Jurkat, Clone E6-1 (cell line): ENCODE measurements at places on chromosomes 3 and 15.

GRCh38 chr3:115141033-115141757 lies 5.9 kb downstream of the ZBTB20 start:
- no peak for DNase-seq

DNA sequence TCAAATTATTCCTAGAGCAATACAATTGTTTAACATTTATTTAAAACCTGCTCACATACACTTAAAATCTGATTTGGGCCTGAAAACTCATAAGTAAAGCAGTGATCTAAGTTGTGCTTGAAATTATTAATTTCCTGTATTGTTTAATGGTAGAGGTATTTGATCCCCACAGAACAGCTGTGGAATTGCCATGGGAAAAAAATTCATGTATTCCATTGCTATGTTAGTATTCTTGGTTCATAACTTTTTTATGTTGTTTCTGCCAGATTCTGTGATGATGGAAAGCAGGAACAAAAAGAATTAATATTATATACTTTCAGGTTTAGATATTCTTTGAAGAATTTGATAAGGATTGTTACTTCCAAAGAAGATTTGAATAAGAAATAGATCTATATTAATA lies 831.5 kb upstream of the NR2F2 start:
- DNase-seq = no peak

DNA sequence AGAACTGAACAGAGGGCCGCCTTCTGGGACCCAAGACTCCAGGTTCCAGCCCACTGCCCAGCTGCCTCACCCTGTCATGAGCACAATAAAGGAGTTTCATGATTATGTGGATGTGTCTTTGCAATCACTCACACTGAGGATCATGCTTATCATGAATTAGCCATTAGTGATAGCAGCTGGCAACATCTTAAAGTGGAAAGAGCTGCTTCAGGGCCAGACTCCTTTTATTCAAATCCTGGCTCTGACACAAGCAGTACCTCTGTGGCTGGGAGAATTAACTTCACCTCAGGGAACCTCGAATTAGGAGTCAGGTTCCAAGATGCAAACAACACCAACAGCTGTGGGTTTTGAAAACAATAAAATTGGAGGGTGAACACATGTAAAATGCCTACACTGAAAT lies 6.6 kb upstream of the SCAP start:
- no peak for DNase-seq

DNA sequence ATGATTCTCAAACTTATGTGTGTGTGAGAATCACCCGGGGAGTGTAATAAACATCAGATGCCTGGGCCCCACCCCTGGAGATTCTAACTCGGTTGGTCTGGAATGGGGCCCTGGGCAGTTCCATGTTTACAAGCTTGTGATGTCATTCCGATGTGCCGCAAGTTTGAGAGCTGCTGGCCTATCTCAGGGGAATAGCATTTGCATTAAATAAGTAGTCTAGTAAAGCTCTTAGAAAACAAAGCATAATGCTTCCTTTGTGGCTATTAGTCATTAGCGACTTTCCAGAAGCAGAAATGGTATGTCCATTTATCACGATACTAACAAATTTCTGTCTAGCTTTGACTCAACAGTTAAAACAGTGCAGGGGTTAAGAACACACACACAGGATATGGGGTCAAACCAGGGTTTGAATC lies 20.9 kb downstream of the PGBD4 start:
- no peak for DNase-seq

GRCh38 chr15:57228395-57228794 lies 147.9 kb upstream of the CGNL1 start:
- no peak for DNase-seq

DNA sequence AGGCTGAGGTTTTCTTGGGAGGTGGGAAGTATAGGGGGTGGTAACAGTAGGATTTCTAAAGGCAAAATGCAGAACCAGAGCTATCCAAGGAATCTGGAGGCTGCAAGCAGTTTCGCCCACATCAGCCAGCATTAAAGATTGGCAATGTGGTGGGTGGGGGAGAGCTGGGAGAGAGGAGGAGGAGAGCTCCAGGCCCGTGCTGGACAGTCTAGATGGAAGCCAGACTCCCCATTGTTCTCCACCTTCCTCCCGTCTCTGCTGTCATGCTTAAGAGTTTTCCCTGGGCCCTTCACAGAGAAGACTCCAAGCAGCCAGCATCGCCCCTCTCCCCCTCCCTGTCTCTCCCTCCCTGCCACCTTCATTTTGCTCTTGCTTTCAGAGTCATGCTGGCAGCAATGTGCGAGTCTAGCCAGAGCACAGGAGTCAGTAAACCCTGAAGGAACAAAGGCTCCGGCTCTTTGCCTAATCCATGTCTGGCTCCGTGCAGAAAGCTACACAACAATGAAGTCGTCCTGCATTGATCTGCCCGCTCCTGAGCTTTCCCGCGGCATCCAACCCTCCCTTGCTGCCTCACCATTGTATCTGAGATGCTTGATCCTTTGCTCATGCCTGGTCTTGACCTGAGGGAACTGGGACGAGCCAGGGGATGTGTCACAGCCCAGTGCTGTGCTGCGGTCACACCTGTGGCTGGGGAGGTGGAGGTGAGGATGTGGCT lies 282.9 kb downstream of the NTRK3 start:
- no peak for DNase-seq

GRCh38 chr3:100898681-100899080 lies 94.5 kb downstream of the ABI3BP start:
- no peak for DNase-seq

GRCh38 chr3:129184396-129184657 lies 631 bp upstream of the CNBP start:
- DNase-seq = no peak

DNA sequence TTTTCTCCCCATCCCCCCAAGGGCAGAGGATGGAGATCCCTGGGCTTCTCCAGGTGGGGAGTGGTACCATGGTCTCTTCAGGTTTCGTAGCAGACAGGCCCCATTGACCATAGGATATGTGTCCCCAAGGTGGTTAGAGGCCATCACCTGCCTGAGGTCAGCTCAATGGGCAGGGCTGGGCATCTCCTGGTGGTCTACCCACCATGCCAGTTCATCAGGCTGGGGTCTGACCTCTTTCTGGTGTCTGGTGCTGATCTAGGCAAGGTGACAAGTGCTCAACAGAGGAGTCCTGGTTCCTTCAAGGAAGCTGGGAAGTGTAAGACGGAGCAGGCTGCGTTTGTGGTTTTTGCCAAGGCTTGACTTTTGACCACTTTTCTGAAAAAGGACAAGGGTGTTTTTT lies 71.4 kb downstream of the SMAD3 start:
- no peak for DNase-seq

- DNase-seq = no peak
Observed at GRCh38 chr15:73786538-73786937, 33.4 kb upstream of the INSYN1 start.

DNA sequence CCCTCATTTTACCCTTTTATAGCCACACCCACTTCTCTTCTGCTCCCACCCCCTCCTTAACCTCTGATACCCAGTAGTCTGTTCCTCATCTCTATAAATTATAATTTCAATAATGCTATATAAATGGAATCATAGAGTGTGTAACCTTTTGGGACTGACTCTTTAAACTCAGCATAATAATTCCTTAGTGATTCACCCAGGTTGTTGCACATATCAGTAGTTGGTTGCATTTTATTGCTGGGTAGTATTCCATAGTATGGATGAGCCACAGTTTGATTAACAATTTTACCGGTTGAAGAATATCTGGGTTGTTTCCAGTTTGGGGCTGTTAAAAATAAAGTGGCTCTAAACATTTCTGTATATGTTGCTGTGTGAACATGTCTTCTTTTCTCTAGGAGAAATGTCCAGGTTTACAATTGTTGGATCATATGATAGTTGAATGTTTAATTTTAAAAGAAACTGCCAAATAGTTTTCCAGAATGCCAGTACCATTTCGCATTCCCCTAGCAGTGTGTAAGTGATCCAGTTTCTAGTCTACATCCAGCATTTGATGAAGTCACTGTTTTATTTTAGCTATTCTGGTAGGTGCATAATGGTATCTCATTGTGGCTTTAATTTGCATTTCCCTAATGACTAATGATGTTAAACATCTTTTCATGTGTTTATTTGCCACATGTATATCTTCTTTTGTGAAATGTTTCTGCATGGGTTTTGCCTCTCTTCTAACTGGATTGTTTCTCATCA lies 68.5 kb downstream of the VPS8 start:
- no peak for DNase-seq

- DNase-seq = no peak
Observed at GRCh38 chr3:65142456-65142855, 454.7 kb upstream of the ADAMTS9 start.

- DNase-seq = no peak
Observed at GRCh38 chr3:114880078-114880477, 267.0 kb downstream of the ZBTB20 start.

- no peak for DNase-seq
Observed at GRCh38 chr15:42185801-42186200, 22.3 kb downstream of the VPS39 start.

- DNase-seq = no peak
Observed at GRCh38 chr3:100009276-100010086, 104.8 kb downstream of the FILIP1L start.

DNA sequence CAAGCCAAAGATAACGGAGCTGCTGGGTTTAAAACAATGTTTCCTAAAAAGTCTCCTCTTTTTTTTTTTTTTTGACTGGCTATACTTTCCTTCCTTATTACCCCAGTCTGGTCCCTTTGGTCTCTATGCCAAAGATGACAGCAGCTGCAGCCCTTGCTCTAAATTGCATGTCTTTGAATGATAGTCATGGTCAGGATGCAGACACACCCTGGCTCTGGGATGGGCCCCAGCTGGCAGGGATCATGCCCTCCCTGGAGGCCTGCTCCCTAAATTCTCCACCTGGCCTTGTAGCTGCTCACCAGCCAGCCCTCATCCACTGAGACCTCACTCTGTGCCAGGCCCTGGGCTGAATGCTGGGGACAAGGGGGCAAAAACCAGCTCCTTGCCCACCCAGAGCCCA lies 95.8 kb downstream of the MESD start:
- no peak for DNase-seq

- DNase-seq = no peak
Observed at GRCh38 chr3:139564294-139564861, 24.8 kb upstream of the RBP1 start.

DNA sequence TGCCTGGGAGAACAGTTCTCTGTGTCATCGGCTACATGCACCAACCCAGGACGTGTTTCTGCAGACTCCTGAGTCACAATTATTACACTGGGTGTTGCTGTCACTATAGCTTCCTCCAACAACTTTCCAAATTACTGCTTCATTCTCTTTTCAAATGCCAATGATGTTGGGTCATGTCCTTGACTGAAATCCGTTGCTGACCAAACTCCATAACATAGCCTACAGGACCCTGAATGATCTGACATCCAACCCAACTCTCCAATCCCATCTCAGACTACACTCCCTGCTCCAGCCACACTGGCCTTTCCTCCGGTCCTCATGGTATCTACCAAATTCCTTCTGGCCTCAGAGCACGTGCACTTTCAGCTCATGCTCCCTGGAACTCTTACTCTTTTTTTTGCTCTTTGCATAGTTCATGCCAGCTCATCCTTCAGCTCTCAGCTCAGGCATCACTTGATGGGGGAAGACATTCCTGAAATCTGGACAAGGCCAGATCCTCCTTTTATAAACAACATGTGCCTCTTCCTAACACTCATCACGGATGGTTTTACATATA lies 108.8 kb upstream of the PTPRG start:
- no peak for DNase-seq

GRCh38 chr15:92164327-92165000 lies 229.2 kb upstream of the ST8SIA2 start:
- DNase-seq = peak; percentile 5

- no peak for DNase-seq
Observed at GRCh38 chr3:147298511-147298982, 107.8 kb downstream of the ZIC4 start.

GRCh38 chr3:151989621-151990020 lies 116.2 kb downstream of the SUCNR1 start:
- DNase-seq = no peak

- no peak for DNase-seq
Observed at GRCh38 chr15:100107151-100107550, 234.6 kb downstream of the ADAMTS17 start.

- no peak for DNase-seq
Observed at GRCh38 chr3:66317750-66318376, 97.1 kb downstream of the SLC25A26 start.

DNA sequence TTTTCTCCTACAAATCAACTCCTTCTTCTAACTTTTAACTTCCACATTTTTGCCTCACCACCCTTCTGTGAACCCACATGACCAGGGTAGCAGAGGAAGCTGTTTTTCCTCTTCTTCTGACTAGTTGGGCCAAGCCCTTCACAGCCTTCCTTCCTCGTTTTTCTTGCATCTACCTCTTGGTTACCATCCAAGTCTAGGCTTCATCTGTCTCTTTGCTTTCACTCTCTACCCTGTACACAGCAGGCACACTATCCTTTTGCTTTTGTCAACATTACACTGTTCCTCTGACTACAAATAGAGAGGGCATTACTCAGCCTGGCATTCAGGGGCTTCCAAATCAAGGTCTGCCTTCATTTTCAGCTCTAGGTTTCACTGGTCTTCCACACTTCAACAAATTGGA lies 22.0 kb downstream of the SLC9A9 start:
- no peak for DNase-seq

DNA sequence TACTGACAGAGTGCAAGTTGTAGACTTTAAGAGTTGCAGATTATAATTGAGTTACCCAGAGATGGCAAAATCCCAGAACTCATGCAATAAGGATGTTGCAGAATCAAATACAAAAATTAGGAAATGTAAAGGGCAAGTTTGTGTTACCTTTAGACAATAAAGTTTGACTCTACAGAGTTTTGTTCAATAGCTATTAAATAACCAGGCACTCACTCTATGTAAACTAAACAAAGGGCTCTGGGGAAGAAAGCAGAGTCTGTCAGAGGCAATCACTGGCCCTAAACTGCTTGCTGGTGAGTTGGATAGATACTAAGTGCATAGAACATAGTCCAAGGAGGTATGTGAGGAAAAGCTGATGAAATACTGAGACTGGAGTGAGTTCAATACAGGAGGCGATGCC lies 40.0 kb upstream of the PLCL2 start:
- DNase-seq = no peak

GRCh38 chr3:13073326-13074005 lies at the start of gene IQSEC1:
Gene IQSEC1 (minus strand): TSS chr3:13073429. CDS start chr3:13073014, 415 bp downstream.
- no peak for DNase-seq

DNA sequence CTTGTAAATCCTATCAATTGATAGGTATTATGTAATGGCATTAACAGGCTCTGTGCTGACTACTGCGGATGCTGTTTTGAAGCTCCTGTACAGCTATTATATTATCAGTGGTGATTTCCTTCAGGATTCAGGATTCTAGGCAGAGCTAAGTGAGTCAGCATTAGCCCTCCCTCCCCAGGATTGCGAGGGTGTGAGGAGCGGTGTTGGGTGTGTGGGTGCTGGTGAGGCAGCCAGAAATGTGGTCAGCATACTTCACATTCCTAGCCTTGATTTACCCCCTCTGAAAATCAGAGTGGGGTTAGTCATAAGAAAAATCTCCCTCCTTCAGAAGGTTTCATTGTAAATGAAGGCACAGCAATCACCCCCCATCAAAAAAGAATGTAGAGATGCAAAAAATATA lies 72.5 kb downstream of the SNTN start:
- no peak for DNase-seq

- no peak for DNase-seq
Observed at GRCh38 chr3:73727854-73728253, 103.1 kb upstream of the PDZRN3 start.

- no peak for DNase-seq
Observed at GRCh38 chr3:171340434-171340833, 119.8 kb downstream of the TNIK start.

GRCh38 chr15:98763179-98763578 lies 114.8 kb downstream of the IGF1R start:
- no peak for DNase-seq

- DNase-seq = no peak
Observed at GRCh38 chr3:179250803-179251476, at the start of gene KCNMB3. Gene KCNMB3 (minus strand): TSS chr3:179251114. CDS start chr3:179250990, 124 bp downstream.

- DNase-seq = no peak
Observed at GRCh38 chr15:83199288-83199687, 8.3 kb downstream of the HDGFL3 start.
